ENCODE measurements at places on chromosomes 11 and 22.

DNA sequence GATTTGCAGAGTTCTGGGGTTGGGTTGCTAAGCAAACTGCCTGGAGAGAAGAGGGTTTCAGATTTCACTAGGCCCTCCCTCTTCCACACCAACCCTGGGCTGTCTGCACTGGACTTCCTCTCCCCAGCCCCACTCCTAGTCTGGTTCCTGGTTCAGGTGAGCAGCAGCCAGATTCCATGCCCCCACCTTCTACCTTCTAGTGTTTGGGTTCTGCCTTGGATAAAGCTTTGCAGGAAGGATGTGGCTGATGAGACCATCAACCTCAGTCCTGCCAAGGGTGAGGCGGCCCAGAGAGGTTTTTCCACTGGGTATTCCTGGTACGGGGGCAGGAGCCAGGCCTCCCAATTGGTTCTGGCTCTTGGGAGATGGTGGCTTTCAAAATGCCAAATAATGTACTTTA lies 68.3 kb downstream of the BCR start:
- no peak for DNase-seq

DNA sequence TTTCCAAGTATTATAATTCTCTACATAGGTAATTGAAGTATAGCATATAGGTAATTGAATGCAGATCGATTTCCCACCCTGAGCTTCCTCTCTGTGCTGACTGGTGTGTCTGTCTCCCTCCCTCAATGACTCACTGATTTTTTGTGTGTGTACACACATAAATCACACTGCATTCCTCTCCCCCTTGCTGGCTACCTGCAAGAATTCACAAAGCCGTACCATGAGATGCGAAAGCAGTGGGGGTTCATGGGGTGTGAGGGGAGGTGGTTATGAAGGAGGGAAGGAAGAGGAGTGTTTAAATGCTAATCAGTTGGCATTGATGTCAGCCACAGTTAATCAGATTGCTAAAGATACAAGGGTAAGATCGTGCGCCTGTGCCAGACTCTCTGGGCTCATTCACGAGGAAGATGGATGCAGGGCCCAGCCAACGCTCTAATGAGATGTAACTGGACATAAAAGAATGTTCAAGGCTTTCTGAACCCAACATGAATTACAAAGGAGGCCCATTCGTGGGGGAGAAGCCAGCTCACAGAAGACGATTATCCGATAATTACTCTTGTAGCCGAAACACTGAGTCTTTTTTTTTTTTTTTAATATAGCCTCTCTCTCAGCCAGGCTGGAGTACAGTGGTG lies 107.4 kb downstream of the SEZ6L start:
- no peak for DNase-seq

- DNase-seq: no peak
These were observed 71.5 kb downstream of the RCN1 start for GRCh38 chr11:32162351-32162750.

DNA sequence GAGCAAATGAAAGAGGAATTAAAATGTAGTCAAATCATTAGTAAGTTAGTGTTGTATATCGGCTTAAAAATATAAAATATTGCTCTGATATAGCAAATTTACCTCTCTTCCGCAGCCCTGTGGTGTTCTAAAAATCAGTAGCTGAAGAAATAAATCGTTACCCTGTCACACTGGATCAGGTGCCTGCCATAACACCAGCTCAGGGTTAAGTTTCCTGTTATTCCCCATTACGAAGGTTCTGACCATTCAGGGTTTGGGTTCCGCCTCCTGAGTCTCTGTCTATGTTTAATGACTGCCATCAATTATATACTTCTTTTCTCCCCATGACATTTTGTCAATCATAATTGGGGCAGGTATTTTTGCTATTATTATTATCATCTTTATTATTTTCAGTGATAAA lies 658.5 kb downstream of the OPCML start:
- no peak for DNase-seq

DNA sequence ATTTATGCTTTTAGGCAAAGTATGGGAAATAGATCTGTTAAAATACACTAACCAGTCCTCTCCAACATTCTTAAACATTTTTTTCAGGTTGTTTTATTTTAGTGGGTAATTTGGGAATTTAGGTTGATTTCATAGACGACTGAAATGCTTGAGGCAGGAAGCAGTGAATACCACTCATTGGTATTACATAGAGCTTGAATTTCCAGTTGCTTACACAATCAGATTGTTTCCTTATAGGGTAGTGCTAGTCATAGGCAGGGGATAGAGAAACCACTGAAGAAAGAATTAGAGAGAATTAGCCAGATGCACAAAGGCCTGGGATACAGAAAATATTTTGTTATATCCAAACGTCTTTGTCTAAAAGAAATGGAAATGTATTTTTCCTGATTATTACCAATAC lies 23.9 kb upstream of the LYVE1 start:
- DNase-seq: no peak

GRCh38 chr11:11528986-11529385 lies 92.8 kb downstream of the GALNT18 start:
- DNase-seq: no peak

DNA sequence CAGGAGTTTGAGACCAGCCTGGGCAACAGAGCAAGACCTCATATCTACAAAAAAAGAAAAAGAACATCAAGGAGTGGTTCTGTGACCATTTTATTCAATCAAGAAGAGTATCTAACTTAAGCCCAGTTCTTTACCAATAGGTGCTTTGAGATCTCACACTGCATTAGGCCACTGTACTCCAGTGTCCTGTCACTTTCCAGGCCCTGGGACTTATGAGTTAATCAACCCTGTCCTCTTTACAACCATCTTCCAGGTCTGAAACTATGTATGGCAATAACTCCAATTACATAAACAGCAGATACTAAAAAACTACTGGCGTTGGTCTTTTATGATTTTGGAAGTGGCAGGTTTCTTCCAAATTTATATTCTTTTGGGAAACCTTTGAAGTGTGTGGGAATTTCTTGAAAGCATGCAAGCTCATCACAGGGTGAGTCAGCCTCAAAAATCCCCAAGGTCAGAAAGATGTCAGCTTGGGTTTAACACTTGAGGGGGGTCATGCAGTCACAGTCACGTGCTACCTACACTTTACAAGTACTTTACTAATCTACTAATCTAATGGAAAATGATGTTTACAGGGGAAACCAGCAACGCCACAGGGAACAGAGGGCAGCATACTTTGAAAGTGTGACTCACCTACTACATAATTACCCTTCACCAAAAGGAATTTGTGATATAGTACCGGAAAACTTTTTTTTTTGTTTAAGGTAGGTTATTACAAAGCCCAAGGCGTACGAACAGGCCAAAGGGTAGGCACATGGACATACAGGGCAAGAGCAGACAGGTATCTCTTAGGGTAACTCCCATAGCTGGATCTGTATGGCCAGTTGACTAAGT lies 15.6 kb downstream of the PISD start:
- DNase-seq: no peak

DNA sequence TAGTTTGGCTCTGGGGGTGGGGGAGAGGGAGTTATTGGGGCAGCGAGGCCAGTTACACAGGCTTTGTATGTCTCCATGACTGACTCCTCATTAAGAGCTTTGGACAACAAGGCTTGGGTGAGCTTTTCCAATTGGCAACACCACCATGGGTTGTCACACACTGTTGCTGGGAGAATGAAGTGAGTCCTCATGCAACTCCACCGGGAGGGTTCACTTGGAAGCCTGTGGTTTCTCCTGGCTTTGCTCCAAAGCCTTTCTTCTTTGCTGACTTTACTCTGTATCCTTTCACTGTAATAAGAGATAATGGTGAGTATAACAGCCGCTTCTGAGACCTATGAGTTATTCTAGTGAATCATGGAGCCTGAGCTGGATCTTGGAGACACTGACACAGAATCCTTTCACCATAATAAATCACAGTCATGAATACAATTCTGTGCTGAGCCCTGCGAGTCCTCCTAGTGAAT lies 24.9 kb downstream of the EIF3F start:
- no peak for DNase-seq

DNA sequence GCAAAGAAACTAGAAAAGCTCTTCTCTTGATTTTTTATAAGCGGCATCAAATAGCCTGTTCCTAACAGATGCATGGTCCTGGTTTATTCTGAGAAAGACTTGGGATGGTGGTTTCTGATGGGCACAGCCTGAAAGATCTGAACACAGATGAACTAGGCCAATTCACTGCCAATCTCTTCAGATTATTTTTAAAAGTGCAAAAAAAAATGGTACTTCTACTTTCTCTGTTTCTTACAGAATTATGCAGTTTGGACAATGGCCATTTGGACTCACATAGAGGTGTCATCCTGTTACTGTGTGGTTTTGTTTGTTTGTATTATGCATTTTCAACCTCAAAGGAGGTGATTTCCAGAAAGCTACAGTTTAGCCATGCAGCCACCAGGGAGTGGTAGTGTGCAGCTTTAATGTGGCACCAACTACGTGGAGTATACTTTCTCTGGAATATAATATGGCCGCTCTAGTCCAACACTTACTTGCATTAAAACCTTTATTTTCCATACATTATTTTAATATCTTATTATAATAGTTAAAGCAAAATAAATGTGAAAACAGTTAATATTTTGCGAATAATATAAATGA lies 469.8 kb upstream of the KIRREL3 start:
- peak; percentile 21 for DNase-seq

DNA sequence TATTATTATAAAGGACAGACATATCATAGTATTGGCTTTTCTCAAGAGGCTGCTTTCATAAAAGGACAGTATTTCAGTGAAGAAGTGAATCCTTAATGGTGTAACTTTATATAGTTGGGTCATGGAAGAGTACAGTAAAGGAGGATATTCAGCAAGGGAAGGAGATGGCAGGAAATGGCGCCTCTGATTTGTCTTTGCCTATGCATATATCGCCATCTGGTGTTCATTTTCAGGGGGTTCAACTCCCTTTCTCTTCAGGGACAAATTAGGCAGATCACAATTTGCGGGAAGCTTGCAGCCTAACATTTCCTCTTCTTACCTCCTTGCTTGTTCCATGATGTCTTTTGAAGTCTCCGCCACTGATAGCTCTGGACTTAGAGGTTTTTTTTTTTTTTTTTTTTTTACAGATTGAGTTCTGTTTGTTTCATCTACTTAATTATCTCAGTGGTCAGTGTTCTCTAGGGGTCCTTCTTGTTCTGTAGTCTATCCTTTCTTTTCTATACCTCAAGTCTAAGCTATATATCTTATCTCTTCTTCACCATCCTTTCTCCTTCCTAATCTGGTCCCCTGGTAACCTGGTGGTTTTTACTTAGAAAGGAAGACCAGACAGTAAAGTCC lies 21.8 kb upstream of the RRM1 start:
- peak; percentile 85 for DNase-seq

DNA sequence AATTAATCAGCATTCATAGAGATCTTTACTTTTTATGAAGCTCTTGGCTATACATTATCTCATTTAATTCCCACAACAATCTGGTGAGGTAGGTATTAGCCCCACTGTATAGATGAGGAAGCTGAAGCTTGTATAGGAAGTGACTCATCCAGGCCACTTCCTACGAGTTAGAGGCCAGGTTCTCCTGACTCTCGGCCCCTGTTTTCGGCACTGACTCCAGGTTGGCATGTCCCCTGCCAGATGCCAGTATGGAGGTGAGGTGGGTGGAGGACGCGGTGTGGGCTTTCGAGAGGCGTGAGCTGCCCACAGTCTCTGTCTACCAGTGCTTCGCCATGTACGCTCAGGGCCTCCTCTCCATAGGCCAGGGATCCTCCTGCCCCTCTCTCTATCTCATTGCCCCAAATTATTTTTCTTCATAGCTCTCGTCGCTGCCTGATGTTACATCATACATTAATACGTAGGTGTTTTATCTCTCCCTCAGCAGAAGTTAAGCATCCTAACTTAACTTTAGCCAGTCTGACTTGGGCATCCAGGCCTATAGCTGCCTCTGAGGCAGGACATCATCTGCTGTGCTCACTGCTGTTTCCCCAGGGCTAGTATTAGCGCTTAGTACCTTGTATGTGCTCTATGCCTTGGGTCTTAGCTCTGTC lies 9.0 kb downstream of the DGAT2 start:
- no peak for DNase-seq

- no peak for DNase-seq
These were observed 14.9 kb upstream of the ADA2 start for GRCh38 chr22:17234144-17234623.

DNA sequence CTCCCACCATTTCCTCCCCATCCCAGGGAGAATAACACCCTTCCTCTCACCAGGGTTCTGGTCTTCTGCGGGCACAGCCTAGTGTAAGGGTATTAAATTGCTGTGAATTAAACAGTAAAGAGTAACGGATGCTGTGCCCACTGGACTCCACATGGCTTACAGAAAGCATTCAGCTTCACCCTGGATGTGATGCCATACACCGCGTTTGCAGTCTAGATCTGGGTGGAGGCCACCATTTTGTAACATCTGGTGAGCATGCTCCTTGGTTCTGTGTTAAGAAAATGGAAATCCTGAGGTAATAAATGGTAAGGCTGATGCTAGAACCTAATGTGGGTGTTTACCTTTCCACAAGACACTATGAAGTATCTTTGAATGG lies 331.8 kb upstream of the B3GAT1 start:
- no peak for DNase-seq

DNA sequence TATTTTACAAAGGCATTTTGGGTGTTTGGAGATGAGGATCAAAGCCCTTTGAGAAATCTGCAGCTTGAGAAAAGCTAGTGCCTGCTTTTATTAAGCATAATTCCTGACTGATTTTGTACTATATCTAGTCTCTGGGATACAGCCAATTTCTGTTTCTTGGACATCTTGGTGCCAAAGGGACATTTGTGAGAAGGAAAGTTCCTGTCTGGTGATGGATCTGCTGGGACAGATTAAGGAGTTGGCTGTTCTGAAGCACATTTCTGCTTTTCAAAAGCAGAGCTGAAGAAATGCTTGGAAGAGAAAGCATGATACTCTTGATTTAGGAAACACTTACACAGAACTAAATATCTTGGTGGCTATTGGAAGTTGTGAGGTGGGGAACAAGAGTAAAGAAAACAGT lies 254.6 kb upstream of the CCDC90B start:
- no peak for DNase-seq

DNA sequence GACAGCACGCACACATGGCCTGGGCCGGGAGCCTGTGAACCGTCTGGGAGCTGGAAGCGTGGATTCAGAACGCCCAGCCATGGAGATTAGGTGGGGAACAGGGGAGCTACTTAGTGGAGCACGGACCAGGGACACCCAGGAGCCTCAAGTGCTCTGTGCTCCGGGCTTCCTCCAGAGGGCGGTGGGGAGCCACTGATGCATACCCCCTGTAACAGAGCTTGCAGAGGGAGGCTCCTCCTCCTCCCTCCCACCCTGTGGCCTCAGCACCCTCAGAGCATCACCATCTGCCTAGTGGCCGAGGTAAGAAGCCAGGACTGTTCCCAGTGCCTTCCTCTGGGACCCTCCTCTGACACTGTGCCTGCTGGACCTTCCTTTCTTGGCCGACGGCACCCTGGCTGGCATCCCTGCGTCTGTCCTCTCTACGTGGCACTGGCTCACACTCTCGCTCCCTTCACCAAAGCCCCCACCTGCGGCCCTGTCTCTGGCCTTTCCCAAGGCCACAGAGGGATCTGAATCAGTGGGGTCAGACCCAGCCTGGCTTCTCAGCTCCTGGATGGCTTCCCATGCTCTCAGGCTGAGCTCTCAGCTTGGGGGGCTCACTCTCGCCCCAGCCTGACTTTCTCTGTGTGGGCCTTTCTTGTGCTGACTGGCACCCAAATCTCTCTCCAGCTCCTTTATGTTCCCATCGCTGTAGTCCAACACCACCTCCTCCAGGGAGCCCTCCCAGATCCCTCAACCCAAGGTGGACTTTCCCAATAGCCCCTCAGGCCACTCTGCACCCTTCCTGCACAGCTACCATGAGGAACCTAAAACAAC lies 780.9 kb downstream of the BRD1 start:
- DNase-seq: peak; percentile 34

GRCh38 chr11:114386545-114386944 lies 13.8 kb downstream of the C11orf71 start:
- DNase-seq: no peak

Measured in Jurkat, Clone E6-1 (cell line).